Stimulated activated CD8-positive, alpha-beta memory T cell treated with anti-CD3 and anti-CD28 coated beads, Interleukin-15, amount 100 ng/mL, for 48 hours (primary cell): ENCODE measurements at places on chromosomes 6 and 20.
A peak's percentile ranks its signal among the peaks of the same experiment; 100 is the strongest.

DNA sequence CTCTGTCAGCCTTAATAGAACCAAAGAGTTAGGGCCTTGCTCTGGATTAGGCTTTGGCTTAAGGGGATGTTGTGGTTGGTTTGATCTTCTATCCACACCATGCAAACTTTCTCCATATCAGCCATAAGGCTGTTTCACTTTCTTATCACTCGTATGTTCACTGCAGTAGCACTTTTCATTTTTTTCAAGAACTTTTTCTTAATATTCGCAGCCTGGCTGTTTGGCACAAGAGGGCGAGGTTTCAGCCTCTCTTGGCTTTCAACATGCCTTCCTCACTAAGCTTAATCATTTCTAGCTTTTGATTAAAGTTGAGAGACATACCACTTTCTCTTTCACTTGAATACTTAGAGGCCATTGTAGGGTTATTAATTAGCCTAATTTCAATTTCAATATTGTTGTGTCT, 193.1 kb downstream of the NRN1 start:
- no peak for DNase-seq

DNA sequence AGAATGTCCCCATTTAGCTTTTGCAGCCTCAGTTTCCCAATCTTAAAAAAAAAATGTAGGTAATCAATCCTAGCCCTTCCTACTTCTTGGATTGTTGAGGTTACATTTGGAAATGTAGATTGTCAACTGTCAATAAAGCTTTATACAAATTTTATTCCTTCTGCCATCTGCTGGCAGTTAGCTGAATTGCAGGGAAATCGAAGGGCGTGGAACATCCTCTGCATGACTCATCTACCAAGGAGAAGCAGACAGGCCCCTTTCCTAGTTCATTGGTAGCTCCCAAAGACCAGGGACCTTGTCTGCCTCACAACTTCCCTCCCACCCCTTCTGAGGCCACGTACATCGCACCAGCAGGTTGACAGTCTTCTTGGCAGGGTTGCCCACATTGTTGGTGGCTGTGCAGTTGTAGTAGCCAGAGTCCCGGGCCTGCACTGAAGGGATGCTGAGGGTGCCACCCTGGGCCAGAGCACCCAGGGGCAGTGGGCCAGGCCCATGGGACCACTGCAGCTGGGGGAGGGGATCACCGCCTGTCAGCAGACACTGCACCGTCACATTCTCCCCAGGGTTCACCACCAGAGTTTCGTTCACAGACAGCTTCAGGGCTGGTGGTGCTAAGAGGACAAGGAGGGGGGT, 43.6 kb downstream of the MDGA1 start:
- peak; percentile 32 for DNase-seq

- no peak for DNase-seq
Observed at GRCh38 chr6:1063671-1064355, 248.1 kb upstream of the FOXQ1 start.

DNA sequence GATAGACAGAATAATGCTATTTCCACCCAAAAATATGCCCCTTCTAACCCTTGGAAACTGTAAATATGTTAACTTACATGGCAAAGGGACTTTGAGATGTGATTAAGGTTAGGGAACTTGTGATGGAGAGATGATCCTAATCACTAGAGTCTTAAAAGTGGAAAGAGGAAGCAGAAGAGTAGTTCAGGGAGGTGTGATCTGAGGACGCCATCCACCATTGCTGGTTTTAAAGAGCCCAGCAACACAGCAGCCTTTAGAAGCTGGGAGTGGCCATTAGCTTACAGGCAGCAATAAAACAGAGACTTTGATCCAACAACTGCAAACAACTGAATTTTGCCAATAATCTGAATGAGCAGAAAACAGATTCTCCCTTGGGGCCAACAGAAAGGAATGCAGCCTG, 30.6 kb downstream of the ZNF311 start:
- DNase-seq, result no peak

- no peak for DNase-seq
Observed at GRCh38 chr20:12241065-12241464, 323.4 kb downstream of the BTBD3 start.

GRCh38 chr6:41713159-41713649, 22.2 kb downstream of the TFEB start:
- no peak for DNase-seq

DNA sequence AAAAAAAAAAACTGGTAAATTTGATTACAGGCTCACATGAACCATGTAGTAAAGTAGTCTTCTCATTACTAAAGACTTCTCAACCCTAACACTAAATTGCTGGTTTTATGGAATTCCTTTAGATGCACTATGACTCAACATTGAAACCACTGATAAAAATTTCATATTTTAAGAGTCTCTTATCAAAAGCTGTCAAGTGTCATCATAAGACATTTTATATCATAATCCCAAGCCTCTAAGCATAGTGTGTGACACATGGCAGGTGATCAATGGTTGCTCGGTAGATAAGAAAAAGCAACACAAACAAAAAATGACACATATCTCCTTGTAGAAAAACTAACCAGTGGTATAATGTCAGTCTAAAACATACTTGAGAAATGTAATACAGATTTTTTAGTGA, 258.4 kb downstream of the RNGTT start:
- no peak for DNase-seq

DNA sequence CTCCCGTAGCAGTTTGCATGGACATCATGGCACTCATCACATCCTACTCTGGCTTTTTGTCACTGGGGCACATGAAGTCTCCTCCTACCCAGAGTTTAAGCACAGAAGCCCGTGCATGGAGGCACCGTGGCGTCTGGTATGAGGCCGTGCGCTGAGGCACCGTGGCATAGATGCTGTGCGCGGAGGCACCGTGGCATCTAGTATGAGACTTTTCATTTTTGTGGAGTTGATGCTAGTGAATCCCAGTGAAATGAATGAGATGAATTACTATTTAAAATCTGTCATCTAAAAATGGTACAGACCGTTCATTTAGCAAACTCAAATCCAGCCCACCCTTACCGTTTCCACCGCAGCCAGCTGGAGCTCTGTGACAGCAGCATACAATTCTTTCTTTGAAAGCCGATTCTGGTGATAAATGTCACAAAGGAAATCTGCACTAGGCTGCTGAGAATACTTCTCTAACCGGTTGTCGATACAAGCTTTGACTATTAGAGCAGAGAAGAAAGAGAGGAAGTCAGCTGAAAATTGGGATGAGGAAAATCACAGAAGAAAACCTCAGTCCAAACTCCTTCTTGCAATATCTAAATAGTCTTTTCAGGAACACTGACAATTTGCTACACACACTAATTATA, 11.3 kb downstream of the CYP24A1 start:
- no peak for DNase-seq

- no peak for DNase-seq
Observed at GRCh38 chr6:120875900-120876299, 458.4 kb downstream of the TBC1D32 start.

DNA sequence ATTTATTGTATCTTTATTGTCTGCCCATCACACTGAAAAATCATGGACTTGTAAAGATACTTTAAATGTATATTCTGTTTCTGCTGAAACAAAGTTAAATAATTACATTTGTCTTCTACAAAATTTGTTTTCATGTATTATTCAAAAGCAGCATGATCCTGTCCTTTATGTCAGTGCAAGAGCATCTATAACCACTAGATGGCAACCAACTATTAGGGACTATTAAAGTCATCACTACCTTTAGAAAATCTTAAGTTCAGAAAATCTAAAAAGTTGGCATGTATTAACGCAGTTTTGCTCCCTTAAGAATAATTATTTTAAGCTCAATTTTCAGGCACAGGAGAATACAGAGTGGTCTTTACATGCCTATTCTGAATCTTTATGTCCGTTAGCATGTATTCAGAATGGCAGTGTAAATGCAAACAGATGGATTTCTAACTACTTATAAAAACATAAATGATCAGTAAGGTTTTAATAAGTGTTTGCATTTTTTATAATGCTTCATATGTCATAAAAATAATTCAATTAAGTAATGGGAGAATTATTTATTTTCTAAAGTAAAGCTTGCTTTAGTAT, 17.8 kb downstream of the TMEM30A start:
- DNase-seq, result no peak

GRCh38 chr20:3043322-3043721, at the start of gene GNRH2:
GNRH2 (plus strand) TSS chr20:3043622; CDS start chr20:3044415, 793 bp downstream.
- DNase-seq, result no peak

- no peak for DNase-seq
Observed at GRCh38 chr6:105609375-105609991, 206.6 kb upstream of the PREP start.

DNA sequence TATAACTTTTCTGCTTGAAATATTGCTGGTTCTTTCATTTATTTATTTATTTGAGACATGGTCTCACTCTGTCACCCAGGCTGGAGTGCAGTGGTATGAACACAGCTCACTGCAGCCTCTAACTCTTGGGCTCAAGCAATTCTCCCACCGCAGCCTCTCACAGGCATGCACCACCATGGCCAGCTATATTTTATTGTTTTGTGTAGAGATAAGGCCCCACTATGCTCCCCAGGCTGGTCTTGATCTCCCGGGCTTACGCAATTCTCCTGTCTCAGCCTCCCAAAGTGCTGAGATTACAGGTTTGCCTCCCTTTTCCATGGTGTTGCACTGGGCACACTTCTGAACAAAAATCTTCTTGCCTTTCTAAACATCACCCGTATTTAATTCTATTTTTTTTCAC, 39.1 kb upstream of the RNGTT start:
- DNase-seq, result no peak

GRCh38 chr20:36573798-36574365, 485 bp downstream of the TGIF2 start:
- DNase-seq, result peak; percentile 5

DNA sequence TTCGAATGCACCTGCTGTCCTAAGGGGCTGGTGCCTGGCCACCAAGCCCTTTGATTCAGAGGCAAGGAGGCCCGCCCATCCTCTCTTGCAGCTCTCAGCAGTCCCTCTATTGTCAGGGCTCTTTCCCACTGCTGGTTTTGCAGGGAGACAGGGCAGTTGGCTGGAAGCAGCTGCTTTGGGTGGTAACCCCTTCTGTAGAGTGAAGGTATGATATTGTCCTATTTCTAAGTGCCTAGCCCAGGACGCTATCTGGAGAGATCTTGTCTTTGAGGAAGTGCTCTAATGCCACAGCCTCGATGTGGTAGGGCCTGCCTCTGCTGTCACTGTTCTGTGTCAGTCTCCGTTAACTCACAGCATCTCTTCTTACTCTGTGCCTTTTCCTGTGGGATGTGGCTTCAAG, 5.6 kb downstream of the PLCG1 start:
- DNase-seq, result no peak

GRCh38 chr6:2733324-2733723, 17.4 kb downstream of the MYLK4 start:
- peak; percentile 40 for DNase-seq

- DNase-seq, result no peak
Observed at GRCh38 chr20:50794181-50794845, 548 bp upstream of the BCAS4 start.

GRCh38 chr6:138146544-138146943, 15.2 kb upstream of the ARFGEF3 start:
- DNase-seq, result no peak

GRCh38 chr20:13425381-13426135, 204.5 kb downstream of the ISM1 start:
- DNase-seq, result no peak

DNA sequence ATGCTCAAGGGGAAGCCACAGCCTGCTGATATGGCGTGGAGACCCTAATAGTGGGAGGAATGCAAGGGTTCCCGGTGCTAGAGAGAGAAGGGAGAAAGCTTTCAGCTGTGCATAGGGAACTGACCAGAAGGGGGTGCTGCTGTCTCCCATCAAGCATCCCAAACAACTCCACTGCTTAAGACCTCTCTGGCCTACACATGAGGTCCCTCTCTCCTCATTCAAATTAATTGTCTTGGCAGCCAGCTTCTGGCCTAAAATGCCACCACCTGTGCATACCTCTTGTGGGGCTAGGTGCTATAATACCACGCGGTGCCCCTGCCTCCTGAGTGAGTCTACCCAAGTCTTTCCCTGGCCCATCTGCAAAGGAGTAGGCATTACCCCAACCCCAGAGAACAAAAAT, 14.5 kb downstream of the ADISSP start:
- no peak for DNase-seq

- no peak for DNase-seq
Observed at GRCh38 chr20:47741669-47742608, 43.3 kb downstream of the SULF2 start.

DNA sequence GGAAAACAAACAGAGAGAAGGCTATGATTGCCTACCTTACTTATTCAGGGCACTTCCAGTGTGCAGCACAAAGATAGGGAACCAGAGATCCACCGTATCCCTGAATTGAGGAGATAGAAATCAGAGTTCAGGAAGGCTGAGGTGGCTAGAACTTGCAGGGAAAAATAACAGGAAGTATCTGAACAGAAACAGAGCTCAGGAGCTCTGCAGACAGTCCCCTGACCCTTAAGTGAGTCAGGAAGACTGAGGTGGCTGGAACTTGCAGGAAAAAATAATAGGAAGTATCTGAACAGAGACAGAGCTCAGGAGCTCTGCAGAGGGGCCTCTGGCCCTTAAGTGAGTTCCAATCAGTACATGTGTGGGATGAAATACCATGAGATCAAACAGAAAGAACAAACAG, 65.4 kb downstream of the RPRD1B start:
- no peak for DNase-seq

DNA sequence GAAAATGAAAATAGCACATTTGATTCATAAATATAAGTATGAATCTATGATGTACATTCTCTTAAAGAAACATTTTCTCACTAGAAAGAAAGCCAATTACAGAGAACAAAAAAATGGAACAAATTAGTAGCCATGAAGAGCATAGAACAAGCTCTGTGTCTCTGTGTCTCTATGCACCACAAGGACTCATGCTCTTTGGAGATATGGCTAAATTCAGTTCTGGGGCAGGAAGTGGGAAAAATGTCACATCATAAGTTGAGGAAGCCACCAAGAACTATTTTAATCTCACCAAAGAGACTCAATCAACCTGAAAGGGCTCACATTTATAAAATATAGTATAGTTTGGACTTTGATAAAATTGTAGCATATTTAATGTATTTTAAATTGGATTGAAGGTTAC, 1259.8 kb upstream of the GJE1 start:
- DNase-seq, result no peak

GRCh38 chr6:157861814-157862213, 38.8 kb downstream of the SNX9 start:
- DNase-seq, result no peak

GRCh38 chr20:63863798-63864544, 1.1 kb upstream of the TPD52L2 start:
- DNase-seq, result peak; percentile 74

DNA sequence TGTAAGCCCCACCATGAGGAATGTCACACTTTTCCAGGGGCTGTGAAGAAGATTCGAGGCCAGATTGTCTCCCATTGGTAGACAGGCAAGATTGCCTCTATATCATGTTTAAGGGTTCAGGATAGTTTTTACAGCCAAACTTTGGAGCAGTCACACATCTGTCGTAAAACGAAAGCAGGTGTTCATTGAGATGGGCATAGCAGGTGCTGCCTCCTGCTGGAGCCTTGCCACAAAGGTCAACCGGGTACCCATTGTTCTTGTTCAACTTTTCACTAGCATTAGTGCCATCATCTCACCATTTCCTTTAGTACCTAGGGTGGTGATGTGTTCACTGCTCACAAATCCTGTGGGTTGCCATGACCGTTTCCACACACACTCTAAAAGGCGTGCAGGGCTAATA, 198.3 kb downstream of the HTR1B start:
- DNase-seq, result no peak
